Erythroblast (primary cell): ENCODE measurements at places on chromosomes 1 and 21.

- DNase-seq = no peak
These were observed 151.7 kb downstream of the SEC16B start for GRCh38 chr1:177817937-177818875.

DNA sequence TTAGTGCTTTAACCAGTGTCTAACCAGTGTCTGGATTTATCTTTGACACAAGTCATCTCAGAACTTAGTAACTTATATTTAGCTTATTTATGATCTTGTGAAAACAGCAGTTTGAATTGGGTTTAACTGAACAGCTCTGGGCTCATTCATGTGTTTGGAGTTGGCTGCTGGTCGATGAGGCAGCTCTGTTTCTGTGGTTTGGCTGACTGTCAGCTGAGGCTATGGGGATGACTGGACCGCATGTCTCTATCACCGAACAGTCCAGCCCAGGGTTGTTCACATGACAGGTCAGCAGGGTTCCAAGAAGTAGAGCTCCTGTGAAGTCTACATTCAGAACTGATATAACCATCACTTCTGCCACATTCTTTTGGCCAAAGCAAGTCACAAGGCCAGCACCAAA is 29.1 kb upstream of the C21orf91 start:
- peak; percentile 1 for DNase-seq

- no peak for DNase-seq
These were observed 6.5 kb downstream of the PARS2 start for GRCh38 chr1:54757833-54758232.

GRCh38 chr1:37919277-37919676 is 27.6 kb downstream of the INPP5B start:
- DNase-seq = peak; percentile 59

- peak; percentile 58 for DNase-seq
These were observed 3.2 kb downstream of the TMCC2 start for GRCh38 chr1:205230982-205231381.

- no peak for DNase-seq
These were observed 7.1 kb upstream of the MATN1 start for GRCh38 chr1:30730346-30731108.

- DNase-seq = peak; percentile 97
These were observed at the start of gene SF3B4 for GRCh38 chr1:149927563-149928400. TSS of gene SF3B4 (minus strand) at chr1:149927803. CDS start at chr1:149927759, 44 bp downstream.

- no peak for DNase-seq
These were observed 58.4 kb downstream of the SYF2 start for GRCh38 chr1:25173809-25174340.
